NCI-H187 treated with DMSO at 0.1 percent for 48 hours (cell line): ENCODE measurements at places on chromosomes 6 and 20.

GRCh38 chr20:8019246-8019997 lies at the start of gene TMX4:
TMX4 (minus strand) TSS chr20:8019761; CDS start chr20:8019613, 148 bp downstream.
- DNase-seq = peak; percentile 71

DNA sequence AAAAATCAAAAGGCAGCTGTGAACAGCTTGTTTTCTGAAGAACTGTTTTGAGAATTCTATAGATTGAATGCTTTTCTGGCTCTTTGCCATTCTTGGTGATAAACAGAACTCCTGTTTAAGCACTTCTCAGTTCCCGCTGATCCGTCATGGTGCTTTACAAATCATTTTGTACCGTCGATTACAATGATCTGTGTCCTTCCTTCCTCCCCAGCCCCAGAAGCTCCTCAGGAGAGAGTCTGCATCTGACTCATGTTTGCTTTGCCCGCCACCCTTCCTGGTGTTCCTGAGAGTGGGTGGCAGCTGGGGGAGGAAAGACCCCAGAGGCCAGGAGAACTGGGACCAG lies 538.6 kb upstream of the MARCKS start:
- no peak for DNase-seq

- DNase-seq = no peak
Observed at GRCh38 chr6:31441365-31442267, 38.2 kb downstream of the MICA start.

GRCh38 chr6:161057103-161058091 lies 65.8 kb downstream of the MAP3K4 start:
- DNase-seq = no peak

- no peak for DNase-seq
Observed at GRCh38 chr6:107870381-107870780, 46.3 kb upstream of the SCML4 start.

- DNase-seq = no peak
Observed at GRCh38 chr6:123064038-123064437, 68.0 kb downstream of the CLVS2 start.

- DNase-seq = no peak
Observed at GRCh38 chr6:78347191-78347916, 520.0 kb upstream of the IRAK1BP1 start.

GRCh38 chr6:1702580-1703051 lies 92.9 kb downstream of the FOXC1 start:
- no peak for DNase-seq

- no peak for DNase-seq
Observed at GRCh38 chr20:14069796-14070195, 74.5 kb downstream of the MACROD2 start.

DNA sequence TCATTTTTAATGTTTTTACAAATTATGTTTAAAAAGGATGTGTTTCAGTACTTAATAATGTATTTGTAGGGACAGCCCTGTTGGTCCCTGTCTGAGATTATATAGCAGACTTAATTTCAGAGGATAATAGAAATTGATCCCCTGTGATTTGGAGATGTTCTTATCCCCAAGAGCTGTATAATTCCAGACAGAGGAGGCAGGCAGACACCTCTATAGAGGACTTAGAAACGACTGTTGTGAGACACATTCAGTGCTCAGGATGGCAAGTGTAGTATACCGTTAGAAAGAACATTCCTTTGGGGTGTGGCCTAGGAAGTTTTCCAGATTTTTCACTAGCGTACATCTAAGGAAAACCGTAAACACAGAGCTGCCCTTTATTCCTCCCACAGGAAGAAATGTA lies 117.8 kb downstream of the MAP3K4 start:
- no peak for DNase-seq

DNA sequence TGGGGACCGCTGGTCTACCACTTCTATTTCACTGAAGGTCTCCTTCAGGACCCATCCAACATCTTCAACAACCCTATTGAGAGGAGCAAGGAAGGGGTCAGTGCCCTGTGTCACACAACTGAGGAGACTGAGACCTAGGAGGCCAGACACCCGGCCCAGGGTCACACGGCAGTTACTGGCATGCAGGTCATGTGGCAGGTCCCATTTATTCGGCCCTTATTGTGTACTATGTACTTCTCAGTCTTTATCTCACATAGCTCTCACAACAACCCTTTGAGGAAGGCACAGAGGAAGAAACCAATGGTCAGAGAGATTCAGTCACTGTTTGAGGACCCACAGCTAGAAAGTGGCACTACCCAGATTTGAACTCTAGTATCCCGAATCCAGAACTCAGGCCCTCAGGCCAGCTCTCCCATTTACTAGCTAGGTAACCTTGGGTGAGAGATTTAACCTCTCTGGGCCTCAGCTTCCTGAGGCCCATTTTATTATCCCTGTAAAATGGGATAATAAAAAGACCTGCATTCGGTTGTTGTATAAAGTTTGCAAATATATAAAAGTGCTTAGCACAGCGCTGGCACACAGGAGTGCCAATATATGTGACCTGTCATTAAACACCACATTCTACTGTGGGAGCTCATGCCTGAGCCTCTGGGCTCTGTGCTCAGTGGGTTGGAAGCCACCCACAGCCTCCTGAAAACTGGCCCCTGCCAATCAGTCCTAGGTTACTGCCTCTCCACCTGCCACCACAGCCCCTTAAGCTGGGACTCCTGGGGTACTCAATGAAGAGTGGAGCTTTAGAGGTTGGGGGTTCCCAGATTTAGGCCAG lies 15.8 kb downstream of the TFEB start:
- no peak for DNase-seq

DNA sequence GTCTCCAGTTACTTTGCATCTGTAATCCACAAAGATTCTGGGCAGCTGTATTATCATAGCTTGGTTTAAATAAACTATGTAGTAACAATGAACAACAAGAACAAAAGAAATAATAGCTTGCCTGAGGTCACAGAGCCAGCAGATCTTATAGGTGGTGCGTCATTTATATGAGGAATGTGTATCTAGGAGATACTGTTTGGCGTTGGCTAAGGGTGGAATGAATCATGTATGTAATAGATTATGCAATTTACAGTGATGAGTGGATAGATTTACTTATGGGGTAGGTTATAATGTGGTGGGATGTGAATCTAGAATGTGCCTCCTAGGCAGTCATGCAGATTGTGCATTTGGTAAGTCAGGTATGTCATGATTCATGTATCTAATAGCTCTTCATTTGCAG lies 42.8 kb downstream of the HNF4A start:
- DNase-seq = no peak

DNA sequence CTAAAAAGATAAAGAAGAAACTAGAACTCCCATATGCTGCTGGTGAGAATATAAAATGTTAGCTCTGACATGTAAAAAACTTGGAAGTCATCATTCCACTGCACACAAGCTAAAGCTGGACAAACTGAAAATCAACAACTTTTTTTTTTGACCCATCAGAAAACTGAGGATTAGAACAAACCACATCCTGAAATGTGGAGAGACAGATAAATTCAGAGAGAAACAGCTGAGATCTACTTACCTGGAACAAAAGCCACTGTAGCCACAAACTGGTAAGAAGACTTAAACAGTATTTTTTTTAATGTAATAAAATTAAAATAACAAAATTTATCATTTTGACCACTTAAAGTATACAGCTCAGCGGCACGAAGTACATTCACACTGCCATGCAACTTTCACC lies 408.5 kb upstream of the RGS17 start:
- no peak for DNase-seq

DNA sequence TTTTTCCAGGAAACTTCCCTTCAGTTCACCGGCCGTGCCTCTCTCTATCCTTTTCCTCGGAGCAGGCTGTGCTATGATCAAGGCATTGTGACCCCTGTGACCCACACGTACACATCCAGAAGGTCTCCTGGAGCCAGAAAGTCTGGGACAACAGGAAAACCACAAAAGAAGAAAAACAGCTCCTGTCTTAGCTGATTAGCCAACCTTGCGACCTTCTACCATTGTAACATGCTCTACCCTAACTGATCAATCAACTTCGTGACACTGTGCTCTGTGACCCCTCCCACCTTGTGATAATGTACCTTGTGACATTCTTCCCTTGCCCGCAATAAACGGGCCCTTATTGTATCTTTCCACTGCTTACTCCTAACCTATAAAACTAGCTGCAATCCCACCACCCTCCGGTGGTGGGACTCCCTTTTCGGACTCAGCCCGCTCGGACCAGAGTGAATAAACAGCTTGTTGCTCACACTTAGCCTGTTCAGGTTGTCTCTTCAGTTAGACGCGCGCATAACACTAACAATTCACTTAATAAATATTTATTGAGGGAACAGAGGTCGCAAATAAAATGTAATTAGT lies 24.2 kb downstream of the ZNF311 start:
- no peak for DNase-seq

- DNase-seq = no peak
Observed at GRCh38 chr20:25206548-25206947, 11.0 kb downstream of the ENTPD6 start.

GRCh38 chr6:160192840-160193239 lies 65.8 kb downstream of the SLC22A2 start:
- DNase-seq = no peak

DNA sequence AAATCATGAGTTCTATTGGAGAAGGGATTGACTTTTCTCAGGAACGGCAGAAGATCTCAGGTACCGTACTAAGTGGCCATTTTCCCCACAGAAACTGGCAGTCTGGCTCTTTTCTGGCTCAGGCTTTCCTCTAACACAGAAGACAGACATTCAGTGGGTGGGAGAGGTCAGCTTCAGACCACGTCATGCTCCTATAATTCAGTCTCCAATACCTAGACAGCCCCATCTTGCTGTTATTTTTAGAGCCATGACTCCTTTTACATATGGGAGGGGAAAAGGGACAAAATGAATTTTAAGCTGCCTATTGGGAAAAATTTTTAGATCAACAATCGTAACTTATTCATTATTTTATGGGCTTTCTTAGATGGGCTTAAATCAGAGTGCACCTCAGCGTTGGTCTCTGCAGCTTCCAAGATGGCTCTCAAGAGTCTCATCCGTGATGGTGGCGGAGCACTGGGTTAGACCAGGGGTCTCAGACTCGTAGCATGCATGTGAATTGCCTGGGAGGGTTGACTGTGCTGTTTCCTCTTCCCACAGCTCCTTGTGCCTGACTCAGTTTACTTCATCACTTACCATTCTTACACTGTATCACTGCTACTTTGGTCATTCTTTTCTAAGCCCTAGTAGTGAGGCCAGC lies 86.9 kb downstream of the TCP11 start:
- DNase-seq = no peak

GRCh38 chr6:37776566-37776965 lies 43.0 kb upstream of the ZFAND3 start:
- DNase-seq = no peak

DNA sequence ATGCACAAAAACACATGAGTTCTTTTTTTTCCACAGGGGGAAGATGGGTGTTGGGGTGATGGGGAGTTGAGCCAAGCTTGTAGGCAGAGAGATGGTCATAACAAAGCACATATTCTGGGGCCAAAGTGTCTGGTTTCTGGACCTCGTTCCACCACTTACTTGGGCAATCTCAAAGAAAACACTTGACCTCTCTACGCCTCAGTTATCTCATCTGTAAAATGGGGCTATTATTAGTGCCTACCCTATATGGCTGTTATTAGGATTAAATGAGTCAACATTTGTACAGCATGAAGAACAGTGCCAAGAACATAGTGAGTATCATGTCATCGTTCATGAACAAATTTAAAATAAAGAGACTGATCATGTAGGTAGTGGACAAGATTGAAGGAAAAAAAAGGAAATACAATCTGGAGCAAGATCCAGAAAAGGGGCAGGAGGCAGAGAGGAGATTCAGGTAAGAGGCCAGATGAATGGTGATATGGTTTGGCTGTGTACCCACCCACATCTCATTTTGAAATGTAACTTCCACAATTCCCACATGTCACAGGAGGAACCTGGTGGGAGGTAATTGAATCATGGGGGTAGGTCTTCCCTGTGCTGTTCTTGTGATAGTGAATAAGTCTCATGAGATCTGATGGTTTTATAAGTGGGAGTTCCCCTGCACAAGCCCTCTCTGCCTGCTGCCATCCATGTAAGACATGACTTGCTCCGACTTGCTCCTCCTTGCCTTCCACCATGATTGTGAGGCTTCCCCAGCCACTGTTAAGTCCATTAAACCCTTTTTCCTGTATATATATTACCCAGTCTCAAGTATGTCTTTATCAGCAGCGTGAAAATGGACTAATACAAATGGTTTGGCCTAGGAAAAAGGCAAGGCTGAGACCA lies 14.2 kb downstream of the EEF1E1 start:
- no peak for DNase-seq

DNA sequence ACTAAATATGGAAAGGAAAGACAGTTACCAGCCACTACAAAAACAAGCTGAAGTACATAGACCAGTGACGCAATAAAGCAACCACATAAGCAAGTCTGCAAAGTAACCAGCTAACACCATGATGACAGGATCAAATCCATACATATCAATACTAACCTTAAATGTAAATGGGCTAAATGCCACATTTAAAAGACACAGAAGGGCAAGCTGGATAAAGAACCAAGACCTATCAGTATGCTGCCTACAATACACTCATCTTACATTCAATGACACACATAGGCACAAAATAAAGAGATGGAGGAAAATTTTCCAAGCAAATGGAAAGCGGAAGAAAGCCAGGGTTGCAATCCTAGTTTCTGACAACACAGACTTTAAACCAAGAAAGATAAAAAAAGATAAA lies 24.1 kb downstream of the HLA-C start:
- DNase-seq = no peak

DNA sequence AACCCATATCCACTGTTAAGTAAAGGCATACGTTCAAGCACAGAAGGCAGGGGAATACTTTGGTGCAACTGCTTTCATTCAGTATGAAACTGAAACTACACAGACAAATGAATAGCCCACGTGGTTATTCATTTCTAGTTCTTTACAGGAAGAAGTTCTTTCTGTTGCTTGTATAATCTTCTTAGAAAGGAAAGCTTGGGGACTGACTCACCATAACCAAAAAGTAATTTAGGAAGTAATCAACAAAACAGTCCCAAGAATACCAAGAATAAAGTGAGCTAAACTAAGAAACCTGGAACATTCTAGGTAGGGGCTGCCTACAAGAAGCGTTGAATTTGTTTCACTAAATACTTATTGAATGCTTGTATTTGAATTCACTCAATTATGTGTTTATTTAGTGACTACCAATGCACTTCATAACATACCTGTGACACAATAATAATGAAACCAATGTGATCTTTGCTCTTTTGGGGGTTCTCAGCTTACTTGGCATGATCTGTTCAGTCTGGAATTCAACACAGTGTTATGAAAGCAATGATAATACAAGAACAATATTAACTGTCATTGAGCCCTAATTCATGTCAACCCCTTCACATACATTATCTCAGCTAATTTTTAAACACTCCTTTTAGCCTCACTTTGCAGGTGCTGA lies 25.1 kb upstream of the KIAA0408 start:
- DNase-seq = no peak

DNA sequence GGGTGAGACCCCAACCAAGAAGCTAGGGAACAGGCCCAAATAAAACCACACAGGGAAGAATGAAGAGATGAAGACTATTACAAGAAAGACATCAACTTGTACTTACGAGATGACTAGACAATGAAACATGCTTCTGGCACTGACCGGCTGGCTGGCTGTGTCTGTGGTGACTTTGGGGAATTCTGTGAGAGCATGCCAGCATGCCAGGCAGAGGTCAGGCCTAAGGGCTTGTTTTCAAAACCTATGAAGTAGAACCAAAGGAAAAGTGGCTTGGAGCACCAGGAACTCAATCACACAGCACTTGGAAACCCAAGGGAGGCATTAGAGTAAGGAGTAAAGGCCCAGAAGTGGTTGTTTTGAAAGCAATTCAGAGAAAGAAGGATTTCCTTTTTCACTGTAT lies 28.4 kb upstream of the GSTA3 start:
- no peak for DNase-seq
